Upper lobe of left lung (tissue), 6 donors: ENCODE measurements at places on chromosomes 1 and 21. TPM values are rescaled to one million over a fixed set of nuclear protein-coding genes. Genes with fewer than 3 reads are reported as not detected.
A peak's percentile ranks its signal among the peaks of the same experiment; 100 is the strongest.

The KCNJ6 gene
- total RNA-seq, result 0.15 TPM

The C1orf226 gene
- 11.5 TPM for total RNA-seq

The ERICH3 gene
- 37.5 TPM for total RNA-seq

The WNT4 gene
- total RNA-seq, result 2.2 TPM

DNA sequence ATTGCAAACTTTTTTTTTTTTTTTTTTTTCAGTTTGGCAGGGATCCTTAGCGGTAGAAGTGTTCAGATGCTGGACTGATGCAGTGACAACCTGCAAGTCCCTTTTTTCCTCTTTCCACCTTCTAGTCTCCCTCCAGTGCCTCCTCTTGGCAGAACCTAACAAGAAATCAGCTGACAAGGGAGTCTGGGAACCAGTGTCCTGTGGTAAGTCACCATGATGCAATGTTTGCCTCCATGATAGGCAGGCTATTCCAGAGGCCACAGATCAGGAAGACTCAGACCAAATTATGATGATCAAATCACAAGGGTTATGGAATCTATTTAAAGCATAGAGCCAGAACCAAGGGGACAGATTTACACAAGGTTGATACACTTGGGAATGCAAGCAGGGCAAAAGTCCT, 3.0 kb upstream of the CD34 start:
- no peaks in the 10 kb centered on the region for H3K36me3 ChIP-seq
- H3K4me1 ChIP-seq, result peaks cover 33% of the 10 kb centered on the region
- H3K27me3 ChIP-seq, result peaks cover 8% of the 10 kb centered on the region
- H3K4me3 ChIP-seq, result no peak overlapping the region
- H3K27ac ChIP-seq, result no peak overlapping the region
- DNase-seq, result no peak

DNA sequence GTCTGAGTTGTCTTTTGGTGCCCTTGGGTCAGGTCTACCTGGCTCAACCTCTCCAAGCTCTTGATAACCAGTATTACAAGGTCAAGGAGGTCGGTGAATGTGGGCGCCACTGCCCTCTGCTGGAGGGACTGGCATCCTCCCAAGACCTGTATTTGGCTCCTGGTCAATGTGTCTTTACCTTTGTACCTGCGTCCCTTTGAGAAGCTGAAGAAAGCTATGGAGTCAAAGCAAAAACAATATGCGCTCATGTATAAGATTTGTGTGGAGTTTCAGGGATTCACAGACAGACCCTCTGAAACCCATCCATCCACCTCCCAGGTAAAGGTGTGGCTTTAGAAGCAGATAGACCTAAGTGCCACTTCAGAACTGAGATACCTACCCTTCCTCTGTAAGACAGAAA, 61.8 kb upstream of the NBL1 start:
- no peaks in the 10 kb centered on the region for H3K36me3 ChIP-seq
- H3K27ac ChIP-seq, result no peak overlapping the region
- no peaks in the 10 kb centered on the region for H3K4me1 ChIP-seq
- no peak for DNase-seq

- no peaks in the 10 kb centered on the region for H3K36me3 ChIP-seq
- peaks cover 7% of the 10 kb centered on the region for H3K4me1 ChIP-seq
- DNase-seq, result no peak
- no peak overlapping the region for H3K27ac ChIP-seq
Measured at GRCh38 chr1:164779376-164779775, 220.4 kb downstream of the PBX1 start.

GRCh38 chr1:175054736-175055135, 12.9 kb upstream of the TNN start:
- no peaks in the 10 kb centered on the region for H3K4me1 ChIP-seq
- no peak overlapping the region for H3K4me3 ChIP-seq
- H3K27me3 ChIP-seq, result no peaks in the 10 kb centered on the region
- no peak for DNase-seq
- no peaks in the 10 kb centered on the region for H3K36me3 ChIP-seq
- no peak overlapping the region for H3K27ac ChIP-seq

DNA sequence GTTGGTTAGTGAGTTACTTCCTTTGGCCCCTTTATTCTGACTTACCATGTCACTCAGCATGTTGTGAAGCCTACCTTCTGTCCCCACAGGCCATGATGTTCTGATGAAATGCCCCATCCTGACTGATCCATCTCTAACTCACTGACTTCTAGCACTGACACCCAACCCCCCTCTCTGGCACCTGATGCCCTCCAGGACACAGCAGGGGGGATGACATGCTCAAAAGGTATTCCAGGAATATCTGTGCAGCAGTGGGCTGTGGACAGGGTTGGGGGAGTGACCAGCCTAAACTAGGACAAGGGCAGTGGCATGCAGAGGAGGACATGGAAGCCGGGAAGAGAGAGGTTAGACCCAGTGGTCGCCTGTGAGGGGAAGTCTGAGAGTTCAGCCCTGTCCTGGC, 25.5 kb downstream of the SYT2 start:
- H3K4me3 ChIP-seq, result no peak overlapping the region
- H3K27me3 ChIP-seq, result no peaks in the 10 kb centered on the region
- no peaks in the 10 kb centered on the region for H3K4me1 ChIP-seq
- no peak overlapping the region for H3K27ac ChIP-seq
- H3K36me3 ChIP-seq, result no peaks in the 10 kb centered on the region
- no peak for DNase-seq

- peak within 1 kb of the TSS; percentile 41 for H3K4me3 ChIP-seq
- H3K4me1 ChIP-seq, result peaks cover 23% of the 10 kb centered on the region
- peak; percentile 73 for DNase-seq
- H3K36me3 ChIP-seq, result no peaks in the 10 kb centered on the region
- no peak within 1 kb of the TSS for H3K27ac ChIP-seq
Measured at GRCh38 chr1:179742717-179743678, at the start of gene FAM163A. FAM163A (plus strand) TSS chr1:179743291; CDS start chr1:179813098, 69,807 bp downstream.
